ENCODE measurements at places on chromosomes 1 and 21. TPM values are rescaled to one million over a fixed set of nuclear protein-coding genes. Genes with fewer than 3 reads are reported as not detected.

Gene TPTE
- total RNA-seq = 1.2 TPM

- DNase-seq = peak; percentile 30
Measured at GRCh38 chr1:79161077-79161476, 154.5 kb upstream of the ADGRL4 start.

- no peak for DNase-seq
Measured at GRCh38 chr1:231982871-231983587, 356.4 kb downstream of the DISC1 start.

Gene SFN
- total RNA-seq = 30.1 TPM

DNA sequence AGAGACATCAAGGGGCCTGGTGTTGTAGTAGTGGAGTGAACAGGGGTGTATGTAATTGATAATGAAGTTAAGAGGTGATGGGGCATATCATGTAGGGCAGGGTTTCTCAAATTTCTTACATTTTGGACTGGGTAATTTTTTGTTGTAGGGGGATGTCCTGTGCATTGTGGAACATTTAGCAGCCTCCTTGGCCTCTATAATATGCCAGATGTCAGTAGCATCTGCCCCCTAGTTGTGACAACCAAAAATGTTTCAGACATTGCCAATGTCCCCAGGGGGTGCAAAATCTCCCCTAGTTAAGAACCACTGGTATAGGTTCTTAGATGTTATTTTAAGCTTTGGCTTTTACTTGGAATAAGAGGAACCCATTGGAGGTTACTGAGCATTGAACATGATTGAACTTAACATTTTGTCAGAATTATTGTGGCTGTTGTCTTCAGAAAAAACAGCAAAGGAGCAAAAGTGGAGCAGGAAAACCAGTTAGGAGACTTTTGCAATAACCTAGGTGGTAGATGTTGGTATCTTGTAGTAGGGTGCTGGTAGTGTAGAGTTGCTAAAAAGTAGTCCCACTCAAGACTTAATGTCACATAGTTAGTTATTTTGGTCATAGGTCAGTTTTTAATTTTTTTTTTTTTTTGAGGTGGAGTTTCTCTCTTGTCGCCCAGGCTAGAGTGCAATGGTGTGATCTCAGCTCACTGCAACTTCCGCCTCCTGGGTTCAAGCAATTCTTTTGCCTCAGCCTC is 6.2 kb downstream of the ZNF326 start:
- no peak for DNase-seq

Gene CELA3A
- not detected for total RNA-seq

DNA sequence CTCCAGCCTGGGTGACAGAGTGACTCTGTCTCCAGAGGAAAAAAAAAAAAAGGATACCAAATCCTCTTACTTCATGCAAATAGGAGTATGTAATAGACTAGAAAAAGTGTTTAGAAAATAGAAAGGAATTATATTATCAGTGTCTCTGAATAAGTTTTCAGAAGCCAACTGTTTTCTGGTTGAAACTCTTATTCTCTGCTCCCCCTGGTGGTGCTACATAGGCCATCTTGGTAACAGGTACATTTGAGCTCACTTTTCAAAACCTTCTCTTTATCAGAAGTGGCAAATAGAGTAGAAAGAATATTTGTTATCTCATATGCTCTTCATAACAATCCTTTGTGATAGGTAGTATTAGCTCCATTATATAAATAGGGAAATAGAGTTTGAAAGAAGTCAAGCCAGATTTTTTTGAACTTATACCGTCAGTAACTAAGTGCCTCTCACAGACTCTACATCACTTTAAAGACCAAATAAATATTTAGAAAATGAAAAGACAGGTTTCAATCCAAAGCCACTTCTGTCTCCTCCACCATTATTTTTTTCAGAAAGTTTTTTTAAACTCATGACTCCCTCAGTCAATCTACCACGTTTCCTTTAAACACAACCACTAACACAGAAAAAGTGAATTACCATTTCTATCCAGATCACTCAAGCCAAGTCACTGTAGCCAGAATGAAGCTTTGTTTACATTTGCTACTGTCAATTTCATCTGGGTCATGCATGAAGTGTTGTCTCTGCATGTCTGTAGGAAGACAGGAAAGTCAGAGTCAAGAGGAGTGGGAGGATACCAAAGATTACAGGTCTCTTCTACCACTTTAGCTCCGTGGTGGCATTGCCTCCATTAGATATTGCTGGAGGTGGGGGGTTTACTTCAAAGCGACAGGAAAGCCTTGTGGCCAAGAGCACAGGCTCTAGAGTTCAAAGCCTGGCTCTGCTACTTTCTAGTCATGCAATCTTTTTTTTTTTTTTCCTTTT is 45.6 kb downstream of the IL23R start:
- DNase-seq = peak; percentile 21

DNA sequence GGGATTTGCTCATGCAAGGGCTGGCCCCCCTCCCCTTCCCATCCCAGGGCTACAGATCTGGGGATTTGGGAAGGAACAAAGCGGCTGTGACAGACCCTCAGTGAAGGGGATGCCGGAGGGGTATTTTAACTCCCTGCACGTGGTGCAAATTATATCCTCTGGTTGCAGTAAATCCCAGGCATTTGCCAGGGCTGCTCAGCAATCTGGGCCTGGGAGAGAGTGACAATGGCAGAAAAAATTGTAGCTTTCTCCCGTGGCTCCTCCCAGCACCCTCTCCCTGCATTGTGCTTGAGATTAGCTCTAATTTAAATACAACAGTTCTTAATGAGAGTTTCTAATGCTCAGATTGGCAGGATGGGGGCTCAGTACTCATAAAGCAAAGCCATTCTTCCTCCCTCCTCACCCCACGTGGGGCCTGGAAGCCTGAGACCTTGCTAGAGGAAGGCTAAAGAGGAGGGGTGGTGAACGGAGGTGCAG is 129.9 kb upstream of the CD34 start:
- DNase-seq = no peak

- no peak for DNase-seq
Measured at GRCh38 chr1:219498666-219499065, 114.2 kb downstream of the ZC3H11B start.

Gene NBPF19
- 5.3 TPM for total RNA-seq

Gene ADORA3
- not detected for total RNA-seq

DNA sequence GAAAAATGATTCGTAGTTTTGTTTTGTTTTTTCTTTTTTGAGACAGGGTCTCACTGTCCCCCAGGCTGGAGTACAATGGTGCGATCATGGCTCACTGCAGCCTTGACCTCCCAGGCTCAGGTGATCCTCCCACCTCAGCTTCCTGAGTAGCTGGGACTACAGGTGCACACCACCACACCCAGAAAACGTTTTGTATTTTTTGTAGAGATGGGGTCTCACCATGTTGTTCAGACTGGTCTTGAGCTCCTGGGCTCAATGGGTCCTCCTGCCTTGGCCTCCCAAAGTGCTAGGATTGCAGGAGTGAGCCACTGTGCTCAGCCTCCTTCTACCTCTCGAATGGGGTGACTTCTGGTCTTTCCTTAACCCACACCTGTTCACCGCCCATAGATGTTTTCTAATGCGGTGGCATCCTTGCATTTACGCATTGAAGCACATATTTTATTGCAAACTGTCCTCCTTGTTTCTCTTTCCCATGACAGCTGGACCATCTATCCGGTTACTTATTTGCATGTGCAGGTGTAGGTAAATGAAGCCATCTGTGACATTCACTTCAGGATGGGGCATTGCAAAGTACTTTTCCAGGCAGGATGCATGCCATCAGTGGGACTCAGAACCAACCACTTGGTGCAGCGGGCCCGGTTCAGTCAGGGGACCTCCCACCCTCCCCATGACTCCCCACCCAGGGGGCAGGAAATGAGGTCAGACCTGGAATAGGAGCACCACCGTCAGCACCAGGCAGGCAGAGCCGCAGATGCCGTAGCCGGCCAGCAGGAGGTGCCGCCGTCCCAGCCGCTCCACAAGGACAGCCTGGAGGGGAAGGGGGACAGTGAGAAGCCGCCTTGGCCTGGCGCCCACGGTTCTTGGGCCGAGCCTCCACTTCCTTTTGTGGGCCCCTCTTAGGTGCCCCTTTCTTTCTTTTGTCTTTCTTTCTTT is 16.5 kb downstream of the SLC2A7 start:
- DNase-seq = no peak

DNA sequence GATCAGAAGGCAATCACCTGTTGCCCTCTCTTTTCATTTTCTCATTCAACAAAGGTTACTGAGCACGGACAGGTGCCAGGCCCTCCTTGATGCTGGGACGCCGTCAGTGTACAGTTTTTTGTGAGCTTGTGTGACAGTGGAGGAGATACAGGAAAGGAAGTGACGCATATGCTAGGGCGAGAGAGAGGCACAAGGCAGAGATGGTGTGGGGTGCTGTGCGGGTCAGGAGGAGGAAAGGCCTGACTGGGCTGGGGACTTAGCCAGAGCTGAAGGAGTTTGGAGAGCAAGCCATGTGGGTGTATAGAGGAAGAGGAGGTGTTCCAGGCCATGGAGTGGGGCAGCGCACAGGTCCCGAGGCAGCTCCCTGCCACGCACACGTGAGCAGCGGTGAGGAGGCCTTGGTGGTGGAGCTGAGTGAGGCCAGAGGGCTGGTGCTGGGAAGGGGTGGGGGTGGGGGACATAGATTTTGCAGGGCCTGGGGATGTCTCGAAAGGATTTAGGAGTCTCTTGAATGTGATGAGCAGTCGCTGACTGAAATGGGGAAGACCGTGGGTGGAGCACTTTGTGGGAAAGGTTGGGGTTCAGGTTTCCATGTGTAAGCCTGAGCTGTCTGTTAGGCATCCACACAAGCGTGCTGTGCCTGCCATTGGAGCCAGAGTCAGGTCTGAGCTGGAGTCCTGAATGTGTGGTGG is 46.0 kb downstream of the TRAPPC10 start:
- DNase-seq = no peak

GRCh38 chr1:92424381-92424780 is 62.3 kb downstream of the GFI1 start:
- no peak for DNase-seq

DNA sequence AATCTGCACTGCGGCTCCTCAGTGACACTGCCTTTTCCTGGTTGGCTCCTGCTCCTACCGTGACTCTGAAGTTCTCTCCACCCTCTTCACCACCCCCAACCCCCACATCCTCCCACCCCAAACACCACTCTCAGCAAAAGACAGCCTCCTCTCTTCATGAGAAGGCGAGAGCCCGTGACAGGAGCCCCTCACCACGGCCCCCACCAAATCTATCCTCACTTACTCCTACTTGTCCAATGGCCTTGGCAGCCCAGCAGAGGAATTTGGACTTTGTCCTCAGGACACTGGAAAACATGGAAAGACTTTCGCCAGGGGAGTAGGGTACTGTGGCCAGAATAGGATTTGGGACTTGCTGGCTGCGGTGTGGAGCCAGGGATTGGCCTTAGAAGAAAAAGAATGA is 6.9 kb downstream of the TMEM125 start:
- no peak for DNase-seq

Gene NEXN
- total RNA-seq = 5.6 TPM

GRCh38 chr1:115373305-115373704 is 35.3 kb upstream of the NGF start:
- peak; percentile 53 for DNase-seq

- DNase-seq = no peak
Measured at GRCh38 chr1:9068981-9069325, 482 bp downstream of the SLC2A5 start.

- peak; percentile 53 for DNase-seq
Measured at GRCh38 chr1:161098210-161099068, at the start of gene KLHDC9. KLHDC9 (plus strand) TSS chr1:161098361; CDS start chr1:161098536, 175 bp downstream.

DNA sequence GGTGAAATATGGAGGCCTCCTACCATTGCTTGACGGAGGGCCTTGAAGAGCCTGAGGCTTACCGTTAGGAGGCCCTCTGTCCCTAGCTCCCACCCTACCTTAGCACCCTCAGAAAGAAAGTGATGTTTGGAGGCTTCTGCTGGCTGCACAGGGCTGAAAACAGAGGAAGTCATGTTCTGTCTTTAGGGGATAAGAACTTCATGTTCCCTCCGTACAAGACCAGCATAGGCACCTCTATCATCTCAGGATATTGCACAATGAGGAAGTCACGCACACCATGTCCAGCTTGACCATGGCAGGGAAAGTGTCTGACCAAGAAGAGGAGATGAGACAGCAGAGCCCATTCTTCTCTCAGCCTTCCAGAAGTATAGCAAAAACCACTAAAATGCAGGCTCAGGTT is 13.8 kb downstream of the ADORA3 start:
- DNase-seq = no peak
